Activated CD8-positive, alpha-beta memory T cell treated with anti-CD3 and anti-CD28 coated beads for 4 hours (primary cell): ENCODE measurements at places on chromosomes 4 and X.

- DNase-seq, result no peak
Observed at GRCh38 chr4:147310312-147310711, 170.6 kb upstream of the EDNRA start.

DNA sequence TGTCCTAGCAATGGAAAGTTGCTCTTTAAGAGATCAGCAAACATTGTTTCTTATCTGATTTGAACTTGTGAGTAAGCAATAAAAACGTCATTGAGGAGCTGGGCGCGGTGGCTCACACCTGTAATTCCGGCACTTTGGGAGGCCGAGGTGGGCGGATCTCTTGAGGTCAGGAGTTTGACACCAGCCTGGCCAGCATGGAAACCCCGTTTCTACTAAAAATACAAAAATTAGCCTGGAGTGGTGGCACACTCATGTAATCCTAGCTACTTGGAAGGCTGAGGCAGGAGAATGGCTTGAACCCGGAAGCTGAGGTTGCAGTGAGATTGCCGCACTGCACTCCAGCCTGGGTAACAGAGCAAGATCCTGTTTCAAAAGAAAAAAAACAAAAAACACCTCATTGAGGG lies 11.2 kb upstream of the PLAC8 start:
- no peak for DNase-seq

DNA sequence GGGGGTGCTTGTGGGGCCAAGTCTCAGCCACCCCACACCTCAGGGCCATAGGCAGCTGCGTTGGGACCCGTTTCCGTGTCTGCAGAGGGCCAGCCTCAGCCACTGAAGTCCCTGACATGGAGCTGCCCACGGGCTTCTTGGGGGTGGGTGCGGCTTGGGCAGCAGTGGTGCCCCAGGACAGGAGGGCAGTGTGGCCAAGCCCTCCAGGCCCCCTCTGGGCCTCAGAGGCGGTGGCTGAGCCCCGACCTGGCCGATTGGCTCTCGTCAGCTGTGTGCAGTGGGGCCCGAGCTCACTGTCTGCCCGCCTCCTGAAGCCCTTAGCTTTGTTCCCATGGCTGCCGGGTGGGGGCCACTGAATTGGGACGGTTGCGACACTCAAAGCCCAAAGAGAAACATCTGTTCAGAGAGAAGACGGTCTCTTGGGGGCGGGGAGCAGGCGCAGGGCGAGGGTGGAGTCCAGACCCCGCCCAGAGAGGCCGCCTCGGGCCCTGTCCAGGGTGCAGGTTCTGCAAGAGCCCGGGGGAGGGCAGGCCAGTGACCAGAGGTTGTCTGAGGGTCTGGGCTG lies 9.1 kb downstream of the FGFR3 start:
- DNase-seq, result no peak

- DNase-seq, result no peak
Observed at GRCh38 chrX:16023790-16024734, 99.3 kb upstream of the GRPR start.

- no peak for DNase-seq
Observed at GRCh38 chrX:41386222-41386990, 52.4 kb downstream of the DDX3X start.

DNA sequence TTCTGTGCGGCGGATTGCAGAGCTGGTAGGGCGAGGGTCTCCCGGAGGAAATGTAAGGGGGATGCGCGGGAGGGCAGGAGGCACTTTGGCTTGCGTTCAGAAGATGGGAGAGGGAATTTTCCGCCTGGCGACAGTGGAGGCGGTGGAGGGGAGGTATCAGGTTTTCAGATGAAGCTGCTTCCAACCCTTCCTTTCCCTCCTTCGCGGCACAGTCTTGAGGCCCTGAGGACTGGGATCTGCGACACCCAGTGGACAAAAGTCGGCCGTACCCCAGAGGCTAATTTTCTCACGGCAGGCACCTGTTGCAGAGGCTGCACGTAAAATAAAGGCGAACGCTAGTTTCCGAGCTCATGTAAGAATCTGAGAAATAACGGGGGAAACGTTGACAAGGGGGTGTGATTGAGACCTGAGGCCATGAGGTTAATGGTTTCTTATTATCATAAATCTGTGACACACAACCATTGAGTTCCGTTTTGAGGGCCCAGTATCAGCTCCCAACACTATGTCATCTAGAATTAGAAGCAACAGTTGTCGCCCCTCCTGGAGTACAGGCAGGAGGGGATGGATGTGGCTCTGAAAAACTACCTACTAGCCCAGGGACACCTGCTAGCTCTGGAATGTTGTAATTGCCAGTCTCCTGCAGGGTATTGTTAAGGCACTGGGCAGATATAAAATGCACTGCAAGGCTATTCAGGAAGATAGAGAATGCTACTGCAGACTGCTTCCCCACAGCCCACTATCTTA lies 1.1 kb downstream of the ZCCHC18 start:
- no peak for DNase-seq

- no peak for DNase-seq
Observed at GRCh38 chr4:18859468-18859867, 837.9 kb upstream of the LCORL start.

GRCh38 chr4:67035501-67035900 lies 509.8 kb downstream of the CENPC start:
- no peak for DNase-seq

DNA sequence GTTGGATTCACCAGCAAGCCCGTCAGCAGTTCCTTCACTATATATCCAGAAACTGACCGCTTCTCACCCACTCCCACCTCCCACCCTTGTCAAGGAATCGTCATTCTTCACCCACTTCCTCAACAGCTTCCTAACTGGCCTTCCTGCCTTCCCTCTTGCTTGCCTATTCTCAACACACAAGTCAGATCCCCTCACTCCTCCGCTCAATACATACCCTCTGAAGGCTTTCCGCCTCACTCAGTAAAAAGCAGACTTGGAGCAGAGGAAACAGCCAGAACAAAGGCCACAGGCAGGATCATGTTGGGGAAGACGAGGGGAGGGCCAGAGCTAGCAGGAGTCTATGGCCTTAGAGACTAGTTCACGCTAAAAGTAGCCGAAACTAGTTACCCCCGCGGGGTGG lies 23.7 kb downstream of the RWDD4 start:
- DNase-seq, result no peak

GRCh38 chr4:41613821-41614220 lies 75.9 kb downstream of the LIMCH1 start:
- no peak for DNase-seq

DNA sequence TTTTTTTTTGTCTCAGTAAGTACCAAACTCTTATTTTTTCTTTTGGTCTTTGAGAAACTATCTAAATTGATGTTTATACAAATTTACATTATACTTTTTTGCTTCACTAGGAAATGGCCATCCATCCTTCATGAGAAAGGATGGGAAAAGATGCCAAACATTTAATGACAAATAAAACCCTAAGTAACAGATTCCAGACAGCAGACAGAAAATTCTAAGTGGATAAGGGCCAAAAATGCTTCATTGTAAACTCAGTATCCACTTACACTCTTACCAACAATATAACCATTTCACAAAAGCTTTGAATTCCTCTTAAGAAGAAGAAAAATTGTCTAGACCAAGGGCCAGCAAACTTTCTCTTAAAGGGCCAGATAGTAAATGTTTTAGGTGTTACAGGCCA lies 3.5 kb downstream of the GUCY1B1 start:
- no peak for DNase-seq

GRCh38 chr4:105068516-105068915 lies 78.2 kb upstream of the TET2 start:
- no peak for DNase-seq

GRCh38 chrX:153538424-153538823 lies 21.0 kb downstream of the ATP2B3 start:
- no peak for DNase-seq

- no peak for DNase-seq
Observed at GRCh38 chr4:73272816-73273215, 14.2 kb upstream of the ANKRD17 start.

DNA sequence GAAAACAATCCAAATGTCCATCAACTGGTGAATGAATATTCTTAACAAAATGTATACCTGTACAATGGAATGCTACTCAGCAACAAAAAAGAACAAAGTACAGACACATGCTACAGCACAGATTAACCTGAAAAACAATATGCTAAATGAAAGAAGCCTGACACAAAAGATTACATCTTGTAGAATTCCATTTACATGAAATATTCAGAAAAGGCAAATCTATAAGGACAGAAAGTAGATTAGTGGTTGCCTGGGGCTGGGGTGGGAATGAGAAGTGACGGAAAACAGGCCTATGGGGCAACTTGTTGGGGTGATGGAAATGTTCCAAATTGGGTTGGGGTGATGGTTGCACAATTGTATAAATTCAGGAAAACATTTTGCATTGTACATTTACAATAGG lies 219.1 kb upstream of the GPC4 start:
- no peak for DNase-seq

DNA sequence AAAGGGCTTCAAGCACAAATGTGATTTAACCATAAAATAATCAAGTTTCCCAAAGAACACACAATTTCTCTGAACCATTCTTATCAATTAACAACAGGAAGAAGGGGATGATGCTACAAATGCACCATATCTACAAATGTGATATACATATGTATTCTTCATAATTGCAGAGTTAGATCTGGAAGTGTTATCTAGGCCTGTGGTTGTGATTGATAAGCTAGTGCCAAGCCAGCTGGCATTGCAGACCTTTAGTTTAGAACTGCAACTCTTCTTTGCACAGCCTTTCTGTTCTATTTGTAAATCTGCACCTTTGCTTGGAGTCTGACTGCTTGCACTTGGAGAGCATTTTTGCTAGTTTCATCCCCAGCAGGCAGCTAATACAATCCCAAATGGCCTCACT lies 145.5 kb upstream of the NPY2R start:
- DNase-seq, result no peak

- DNase-seq, result no peak
Observed at GRCh38 chrX:24485976-24486680, 21.0 kb downstream of the PDK3 start.

DNA sequence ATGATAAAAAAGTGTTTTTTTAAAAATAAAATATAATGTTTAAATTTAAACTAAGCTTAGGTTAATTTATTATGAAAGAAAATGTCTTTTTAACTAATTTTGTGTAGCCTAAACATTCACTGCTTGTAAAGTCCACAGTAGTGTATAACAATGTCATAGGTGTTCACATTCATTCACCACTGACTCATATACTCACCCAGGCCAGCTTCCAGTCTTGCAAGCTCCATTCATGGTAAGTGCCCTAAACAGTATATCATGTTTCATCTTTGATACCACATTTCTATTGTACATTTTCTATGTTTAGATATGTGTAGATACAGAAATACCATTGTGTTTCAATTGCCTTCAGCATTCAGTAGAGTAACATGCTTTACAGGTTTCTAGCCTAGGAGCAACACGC lies 530.3 kb downstream of the EPHA5 start:
- DNase-seq, result no peak

DNA sequence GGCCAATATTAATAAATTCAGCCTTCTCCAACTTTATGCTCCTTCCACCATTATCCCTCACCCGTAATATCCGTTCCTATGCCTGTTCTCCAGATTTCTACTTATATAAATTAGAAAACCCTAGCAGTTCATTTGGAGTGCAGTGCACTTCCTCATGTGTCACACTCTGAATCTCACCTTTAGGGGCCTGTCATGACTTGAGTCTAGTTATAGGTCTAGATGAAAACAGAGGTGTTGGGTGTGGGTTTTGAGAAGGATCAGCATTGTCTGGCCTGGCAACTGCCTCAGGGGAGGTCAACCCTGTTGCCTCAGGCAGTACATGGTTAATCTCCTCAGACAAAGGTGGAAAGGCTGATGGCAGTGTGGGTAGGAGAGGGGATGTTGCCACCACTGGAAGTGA lies 876.8 kb downstream of the FAT4 start:
- no peak for DNase-seq

DNA sequence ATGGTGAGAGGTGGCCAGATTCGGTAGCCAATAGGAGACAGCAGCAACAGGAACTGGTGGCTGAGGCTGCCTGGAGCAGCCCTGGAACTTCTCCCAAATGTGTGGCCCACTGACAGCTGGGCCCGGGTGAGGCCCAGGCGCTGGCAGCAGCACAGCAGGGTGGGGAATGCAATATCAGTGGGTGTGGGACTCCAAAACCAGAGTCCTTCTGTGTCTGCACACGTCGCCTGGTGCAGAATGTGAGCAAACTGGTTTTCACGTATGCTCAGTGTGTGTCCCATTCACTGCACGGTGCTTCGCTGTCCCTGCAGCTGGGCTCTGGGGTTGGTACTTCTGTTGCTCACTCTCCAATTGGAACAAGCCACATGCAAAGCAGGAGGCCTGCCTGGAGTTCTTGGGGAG lies 14.4 kb upstream of the CENPU start:
- DNase-seq, result no peak

GRCh38 chrX:68808686-68809357 lies 20.0 kb upstream of the EFNB1 start:
- DNase-seq, result no peak

DNA sequence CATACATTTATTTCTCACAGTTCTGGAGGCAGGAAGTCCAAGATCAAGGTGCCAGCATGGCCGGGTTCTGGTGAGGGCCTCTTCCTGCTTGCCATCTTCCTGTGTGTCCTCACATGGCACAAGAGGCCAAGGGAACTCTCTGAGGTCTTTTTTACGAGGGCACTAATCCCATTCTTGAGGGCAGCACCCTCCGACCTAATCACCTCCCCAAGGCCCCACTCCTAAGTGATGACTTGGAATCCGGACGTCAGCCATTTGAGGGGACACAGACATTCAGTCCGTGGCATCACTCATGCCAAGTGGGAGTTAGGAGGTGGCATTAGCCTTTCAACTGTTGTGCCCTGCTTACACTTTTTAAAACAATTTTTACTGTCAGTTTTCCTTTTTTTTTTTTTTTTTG lies 27.3 kb downstream of the MAN2B2 start:
- no peak for DNase-seq

DNA sequence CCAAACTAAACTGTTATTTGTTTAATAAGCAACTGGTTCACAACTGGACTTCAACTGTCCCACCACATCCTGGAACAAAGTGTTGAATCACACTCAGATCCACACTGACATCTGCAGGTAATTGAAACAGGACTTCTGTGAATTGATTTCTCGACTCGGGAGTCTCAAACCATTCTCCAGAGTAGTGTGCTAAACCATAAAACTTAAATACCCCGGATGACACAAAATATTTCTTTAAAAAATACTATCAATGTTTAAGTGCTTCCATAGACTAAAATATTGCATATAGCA lies 95.4 kb upstream of the PLAC1 start:
- no peak for DNase-seq

- no peak for DNase-seq
Observed at GRCh38 chr4:156799121-156799589, 172.4 kb downstream of the PDGFC start.

GRCh38 chrX:50813843-50814661 lies at the start of gene SHROOM4:
TSS of gene SHROOM4 (minus strand) at chrX:50814194. CDS start at chrX:50814018, 176 bp downstream.
- no peak for DNase-seq

- DNase-seq, result no peak
Observed at GRCh38 chr4:3628868-3629175, 96.6 kb upstream of the LRPAP1 start.

- DNase-seq, result no peak
Observed at GRCh38 chr4:111127841-111128240, 505.0 kb upstream of the PITX2 start.

DNA sequence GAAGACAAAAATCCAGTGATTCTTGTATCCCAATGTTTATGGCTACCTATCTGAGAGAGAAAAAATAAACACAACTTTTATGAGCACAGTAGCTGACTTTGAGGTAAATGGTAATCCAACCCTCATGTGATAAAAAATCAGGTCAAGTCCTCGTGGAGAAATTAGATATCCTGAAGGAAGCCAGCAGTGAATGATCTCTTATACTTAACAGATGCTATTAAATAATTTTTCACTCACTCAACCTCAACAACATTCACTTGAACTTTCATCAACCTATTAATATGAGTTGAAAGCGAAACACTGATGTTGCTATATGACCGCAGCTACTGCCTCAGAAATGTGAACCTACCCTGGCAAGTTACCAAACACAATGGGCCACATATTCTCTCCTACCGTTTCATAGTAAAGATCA lies 105.4 kb downstream of the GPC3 start:
- DNase-seq, result no peak
